ENCODE measurements at places on chromosomes 5 and 9.

DNA sequence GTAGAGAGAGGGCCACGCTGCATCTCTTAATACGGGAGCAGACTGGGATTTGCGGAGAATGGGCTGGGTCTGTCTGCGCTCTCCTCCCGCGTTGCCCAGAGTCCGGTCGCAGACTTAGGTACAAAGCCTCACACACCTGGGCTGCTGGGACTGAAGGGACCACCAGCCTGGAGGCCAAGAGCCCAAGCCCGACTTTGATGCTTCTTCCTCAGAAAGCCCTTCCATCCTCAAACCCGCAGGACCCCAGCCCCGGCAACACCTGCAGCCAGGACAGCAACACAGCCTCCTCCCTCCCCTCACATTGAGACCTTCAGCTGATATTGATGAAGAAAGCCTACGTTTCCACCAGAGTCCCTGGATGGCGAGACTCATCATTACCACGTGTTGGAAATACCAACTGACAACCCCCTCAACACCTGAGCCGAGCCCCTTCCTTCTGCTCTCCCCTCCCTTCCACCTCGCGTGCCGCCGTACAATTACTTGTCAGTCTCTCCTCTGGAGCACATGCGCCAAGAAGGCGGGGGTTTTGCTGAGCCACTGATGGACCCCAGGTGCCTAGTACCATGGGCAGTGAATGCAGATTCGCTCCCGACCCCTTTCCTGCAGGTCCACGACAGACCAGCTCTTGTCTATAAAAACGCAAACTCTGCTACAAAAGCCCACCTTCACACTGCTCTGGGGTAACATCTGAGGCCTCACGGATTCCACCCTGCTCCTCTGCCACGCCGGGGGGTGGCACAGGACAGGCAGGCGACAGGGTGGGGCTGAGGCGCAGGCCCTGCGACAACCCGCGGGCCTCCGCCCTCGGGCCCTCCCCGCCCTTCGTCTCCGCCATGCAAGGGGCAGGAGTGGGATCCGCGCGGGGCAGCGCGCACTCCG lies 841 bp downstream of the ASB6 start:
- no peak for DNase-seq

DNA sequence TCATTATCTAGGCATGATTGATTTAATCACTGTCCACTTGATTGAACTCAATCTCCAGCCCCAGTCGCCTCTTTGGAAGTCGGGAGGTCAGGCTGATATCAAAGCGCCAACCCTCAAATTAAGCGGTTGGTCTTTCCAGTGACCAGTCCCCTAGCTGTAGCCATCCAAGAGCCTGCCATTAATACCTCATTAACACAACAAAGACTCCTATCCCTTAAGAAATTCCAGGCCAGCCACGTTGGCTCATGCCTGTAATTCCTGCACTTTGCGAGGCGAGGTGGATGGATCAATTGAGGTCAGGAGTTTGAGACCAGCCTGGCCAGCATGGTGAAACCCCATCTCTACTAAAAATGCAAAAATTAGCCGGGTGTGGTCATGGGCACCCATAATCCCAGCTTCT lies 27.4 kb upstream of the GCNT1 start:
- DNase-seq = no peak

GRCh38 chr5:158398360-158399201 lies 539.6 kb upstream of the CLINT1 start:
- no peak for DNase-seq

GRCh38 chr5:140010798-140011197 lies 32.3 kb downstream of the NRG2 start:
- no peak for DNase-seq

- DNase-seq = no peak
Observed at GRCh38 chr5:123537845-123538244, 25.9 kb downstream of the CSNK1G3 start.

GRCh38 chr5:124739634-124740025 lies 6.8 kb downstream of the ZNF608 start:
- no peak for DNase-seq

DNA sequence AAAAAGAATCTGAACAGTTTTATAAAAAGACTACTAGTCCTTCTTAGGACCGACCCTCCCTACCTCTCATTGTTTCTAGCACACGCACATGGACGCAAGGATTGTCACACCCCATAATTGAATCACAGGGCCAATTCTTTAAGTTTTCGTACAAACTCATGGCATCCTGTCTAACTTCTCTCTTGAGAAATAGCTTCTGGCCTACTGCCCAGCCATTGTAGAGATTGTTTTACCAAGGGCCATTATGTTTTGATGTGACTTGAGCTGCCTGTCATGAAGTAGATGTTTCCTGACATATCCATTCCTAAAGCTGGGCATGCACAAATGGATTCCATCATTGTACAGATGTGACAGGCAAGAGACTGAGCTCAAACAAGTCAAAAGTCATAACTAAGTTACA lies 1672.1 kb upstream of the C9orf72 start:
- no peak for DNase-seq

DNA sequence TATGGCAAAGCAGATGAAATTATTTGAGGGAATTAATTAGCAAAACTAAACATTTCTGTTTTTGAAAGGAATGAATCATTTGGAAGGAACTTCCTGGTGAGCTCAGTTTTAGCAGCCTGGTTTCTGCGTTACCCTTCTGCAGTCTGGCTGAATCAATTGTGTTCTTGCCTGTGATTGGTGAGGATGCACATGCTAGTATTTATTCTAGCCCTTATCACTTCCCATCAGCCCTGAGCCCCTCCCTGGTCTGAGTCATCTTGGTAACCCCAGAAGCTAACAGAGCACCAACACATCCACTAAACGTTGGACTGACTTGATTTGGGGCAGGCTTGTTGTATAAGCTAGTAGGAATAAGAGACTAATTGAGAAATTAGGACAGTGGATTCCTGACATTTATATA lies 6.6 kb downstream of the TJP2 start:
- DNase-seq = peak; percentile 98

GRCh38 chr9:98940276-98940675 lies 3.4 kb upstream of the COL15A1 start:
- DNase-seq = no peak

- DNase-seq = peak; percentile 49
Observed at GRCh38 chr5:137036640-137037039, 462.5 kb downstream of the SPOCK1 start.

- no peak for DNase-seq
Observed at GRCh38 chr9:69580582-69581214, 91.5 kb downstream of the APBA1 start.

GRCh38 chr9:71483436-71483835 lies 284.9 kb downstream of the CEMIP2 start:
- no peak for DNase-seq

GRCh38 chr9:106707738-106708474 lies 155.1 kb upstream of the ZNF462 start:
- DNase-seq = no peak

DNA sequence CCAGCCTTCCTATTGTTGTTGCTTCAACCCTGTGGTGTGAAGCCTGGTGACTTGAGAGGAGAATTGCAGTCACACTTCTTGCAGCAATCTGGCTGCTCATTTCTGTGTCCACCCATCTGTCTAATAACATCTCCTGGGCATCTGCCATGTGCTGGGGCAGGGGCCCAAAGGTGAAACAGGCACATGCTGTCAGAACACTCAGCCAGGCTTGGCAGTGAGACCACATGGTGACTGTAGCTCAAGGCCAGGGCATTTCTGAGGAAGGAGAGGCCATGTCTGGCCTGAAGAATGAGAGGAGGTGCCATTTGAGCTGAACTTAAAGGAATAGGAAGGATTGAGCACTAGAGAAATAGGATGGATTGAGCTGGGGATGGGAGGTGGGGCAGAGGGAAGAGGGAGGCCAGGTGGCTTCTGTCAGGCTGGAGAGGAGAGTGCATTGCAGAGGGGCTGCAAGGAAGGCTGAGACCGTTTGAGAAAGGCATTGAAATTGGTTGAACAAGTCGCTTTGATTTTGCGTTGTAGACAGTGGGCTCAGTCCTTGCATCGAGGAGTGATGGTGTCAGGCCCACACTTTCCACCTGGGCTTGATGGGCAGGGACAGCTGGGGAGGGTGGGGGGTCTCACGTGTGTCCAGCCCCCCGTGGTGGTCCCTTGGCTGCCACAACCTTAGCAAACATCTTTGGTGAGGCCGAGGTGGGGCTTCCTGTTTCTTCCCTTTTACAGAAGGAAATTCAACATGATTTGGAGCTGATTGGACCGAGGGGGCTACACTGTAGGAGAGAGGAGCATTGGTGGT lies 222.4 kb downstream of the CACNA1B start:
- no peak for DNase-seq

DNA sequence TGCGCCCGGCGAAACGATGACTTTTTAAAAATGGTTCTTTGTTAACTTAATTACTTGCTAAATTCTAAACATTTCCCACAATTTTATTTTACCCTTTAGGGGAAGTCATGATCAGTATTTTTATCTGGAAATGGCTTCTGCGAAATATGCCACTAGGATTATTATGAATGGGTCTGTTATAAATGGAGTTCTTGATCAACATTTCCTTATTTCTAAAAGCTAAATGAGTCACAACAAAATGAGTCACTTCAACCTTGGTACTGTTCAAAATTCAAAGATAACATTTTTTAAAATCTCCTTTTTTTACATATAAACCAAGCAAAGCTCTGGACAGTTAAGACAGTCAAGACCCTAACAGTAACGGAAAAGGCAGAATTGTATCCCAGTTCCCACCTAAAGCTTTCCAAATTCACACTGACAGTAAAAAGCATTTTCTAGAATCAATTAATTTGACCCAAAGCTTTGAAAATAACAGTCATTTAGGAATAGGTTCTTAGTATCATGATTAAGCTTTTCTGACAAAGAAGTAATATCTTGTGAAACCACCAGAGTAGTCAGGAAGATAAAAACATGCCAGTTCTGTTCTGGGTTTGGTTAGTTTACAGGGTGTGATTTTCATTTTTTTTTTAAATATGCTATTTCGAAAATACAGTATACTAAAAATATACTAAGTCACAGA lies 81.7 kb downstream of the LHFPL2 start:
- DNase-seq = peak; percentile 74

DNA sequence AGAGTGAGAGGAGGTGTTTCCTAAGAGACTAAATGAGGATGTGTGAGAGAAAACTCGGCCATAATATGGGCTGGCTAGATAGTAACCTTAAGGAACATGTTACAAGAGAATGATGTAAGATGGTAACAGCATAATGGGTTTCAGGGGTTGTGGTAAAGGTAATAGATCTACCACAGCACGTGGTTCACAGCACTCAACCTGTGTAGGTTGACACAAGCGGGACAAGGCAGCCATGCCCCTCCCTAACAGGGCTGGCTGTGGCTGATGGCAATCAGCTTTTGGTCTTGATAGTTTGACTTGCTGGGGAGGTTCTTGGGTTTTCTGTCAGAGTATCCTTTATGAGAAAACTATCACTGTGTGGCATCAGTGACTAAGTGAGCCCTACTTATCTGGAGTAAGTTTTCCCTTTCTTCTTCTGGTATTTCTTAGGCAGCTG lies 138.6 kb downstream of the TRIO start:
- DNase-seq = no peak

Data from endothelial cell of umbilical vein (primary cell).